Central memory CD8-positive, alpha-beta T cell (primary cell): ENCODE measurements at places on chromosomes 11 and 22.

DNA sequence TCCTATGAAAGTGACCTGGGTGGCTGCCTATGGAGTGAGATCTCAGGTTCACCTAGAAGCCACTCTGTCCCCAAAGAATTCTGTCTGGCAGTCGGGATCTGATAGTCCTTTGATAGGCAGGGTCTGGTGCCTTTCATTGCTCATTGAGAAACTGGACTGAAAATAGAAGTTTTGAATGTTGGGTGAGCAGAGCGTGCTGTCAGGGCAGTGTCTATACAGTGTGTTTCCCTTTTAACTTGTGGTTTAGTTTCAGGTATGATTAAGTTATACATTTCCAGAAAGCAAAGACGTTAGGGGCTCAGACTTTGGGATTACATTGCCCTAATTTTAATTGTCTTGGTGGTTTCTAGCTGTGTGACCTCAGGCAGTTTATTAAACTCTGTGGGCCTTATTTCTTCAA, 111.3 kb upstream of the PAX6 start:
- H3K27ac ChIP-seq, result no peak overlapping the region
- no peaks in the 10 kb centered on the region for H3K36me3 ChIP-seq
- H3K4me3 ChIP-seq, result no peak overlapping the region
- H3K27me3 ChIP-seq, result peaks cover 72% of the 10 kb centered on the region

DNA sequence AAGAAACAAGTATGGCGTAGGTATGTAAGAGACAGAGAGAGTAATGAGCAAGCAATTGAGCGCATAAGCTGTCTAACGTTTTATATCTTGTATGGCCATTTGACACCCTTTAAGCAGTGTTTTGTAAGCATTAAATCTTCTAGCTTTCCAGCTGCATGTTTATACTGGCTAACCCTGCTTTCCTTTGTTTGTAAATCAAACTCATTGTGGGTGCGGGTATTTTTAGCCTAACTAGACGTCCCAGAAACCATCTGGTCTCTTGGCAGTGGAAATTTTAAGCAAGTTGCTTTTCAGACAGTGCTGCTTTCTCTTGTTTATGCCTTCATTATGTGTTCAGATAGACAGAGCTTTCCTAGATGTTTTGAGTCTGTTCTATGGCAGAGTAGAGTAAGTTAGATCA, 73.5 kb downstream of the RNF169 start:
- H3K36me3 ChIP-seq, result peaks cover 21% of the 10 kb centered on the region
- H3K4me1 ChIP-seq, result peaks cover 45% of the 10 kb centered on the region
- no peak for DNase-seq
- peak overlapping the region; percentile 58 for H3K27ac ChIP-seq

GRCh38 chr11:93740031-93740729, 1.1 kb downstream of the TAF1D start:
- H3K4me1 ChIP-seq, result peaks cover 75% of the 10 kb centered on the region
- H3K27me3 ChIP-seq, result no peaks in the 10 kb centered on the region
- peak overlapping the region; percentile 100 for H3K4me3 ChIP-seq
- peak overlapping the region; percentile 99 for H3K27ac ChIP-seq

GRCh38 chr11:126716456-126717083, 284.0 kb downstream of the KIRREL3 start:
- no peak overlapping the region for H3K27ac ChIP-seq
- DNase-seq, result no peak
- no peak overlapping the region for H3K4me3 ChIP-seq
- H3K27me3 ChIP-seq, result peaks cover 48% of the 10 kb centered on the region
- no peaks in the 10 kb centered on the region for H3K36me3 ChIP-seq

DNA sequence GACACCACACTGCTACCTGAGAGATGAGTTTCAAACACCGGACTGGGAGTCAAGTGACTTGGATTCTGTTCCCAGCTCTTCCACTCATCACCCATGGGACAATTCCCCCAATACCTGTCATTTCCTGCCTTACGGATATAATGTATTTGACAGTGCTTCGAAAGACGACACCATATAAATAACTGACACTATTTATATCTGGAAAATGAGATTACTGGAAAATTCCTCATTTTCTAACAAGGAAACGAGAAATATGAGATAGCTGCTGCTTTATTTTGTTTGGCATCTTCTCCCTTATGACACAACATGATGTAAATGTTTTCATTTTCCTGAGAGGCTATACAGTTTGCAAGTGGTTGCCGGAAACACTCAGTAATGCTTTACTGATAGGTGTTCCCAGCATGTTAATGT, 8.6 kb downstream of the HSCB start:
- H3K27me3 ChIP-seq, result no peaks in the 10 kb centered on the region
- peaks cover 15% of the 10 kb centered on the region for H3K4me1 ChIP-seq
- H3K4me3 ChIP-seq, result no peak overlapping the region
- H3K27ac ChIP-seq, result no peak overlapping the region
- no peak for DNase-seq

- peak overlapping the region; percentile 97 for H3K27ac ChIP-seq
- H3K4me1 ChIP-seq, result peaks cover 31% of the 10 kb centered on the region
- peak overlapping the region; percentile 95 for H3K4me3 ChIP-seq
- H3K36me3 ChIP-seq, result peaks cover 45% of the 10 kb centered on the region
- H3K27me3 ChIP-seq, result no peaks in the 10 kb centered on the region
These were observed 603 bp downstream of the KAT5 start for GRCh38 chr11:65712633-65713076.
